ENCODE measurements at places on chromosomes 16 and 17.

DNA sequence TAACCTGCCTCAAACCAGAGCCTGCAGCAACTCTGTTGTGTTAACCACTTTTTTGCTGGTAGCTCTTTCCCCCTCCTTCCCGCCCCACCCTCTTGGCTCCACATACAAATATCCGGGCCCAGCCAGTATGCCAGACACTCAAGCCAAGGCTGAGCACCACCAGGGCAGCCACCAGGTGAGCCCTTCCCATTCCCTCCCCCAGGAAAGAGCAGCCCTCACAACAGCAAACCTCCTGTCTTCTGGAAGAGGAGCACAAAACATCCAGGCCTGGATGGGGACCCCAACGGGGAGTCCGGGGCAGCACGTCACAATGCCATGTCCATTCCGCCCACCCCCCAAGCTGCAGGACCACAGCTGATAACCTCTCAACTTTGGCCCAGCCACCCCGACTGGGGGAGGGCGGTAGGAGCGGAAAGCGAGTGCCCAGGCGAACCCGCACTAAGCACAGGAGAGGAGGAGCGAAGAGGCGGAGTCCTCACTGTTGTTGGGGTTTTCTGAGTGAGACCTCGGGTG is 757 bp downstream of the ORMDL3 start:
- no peak for DNase-seq

DNA sequence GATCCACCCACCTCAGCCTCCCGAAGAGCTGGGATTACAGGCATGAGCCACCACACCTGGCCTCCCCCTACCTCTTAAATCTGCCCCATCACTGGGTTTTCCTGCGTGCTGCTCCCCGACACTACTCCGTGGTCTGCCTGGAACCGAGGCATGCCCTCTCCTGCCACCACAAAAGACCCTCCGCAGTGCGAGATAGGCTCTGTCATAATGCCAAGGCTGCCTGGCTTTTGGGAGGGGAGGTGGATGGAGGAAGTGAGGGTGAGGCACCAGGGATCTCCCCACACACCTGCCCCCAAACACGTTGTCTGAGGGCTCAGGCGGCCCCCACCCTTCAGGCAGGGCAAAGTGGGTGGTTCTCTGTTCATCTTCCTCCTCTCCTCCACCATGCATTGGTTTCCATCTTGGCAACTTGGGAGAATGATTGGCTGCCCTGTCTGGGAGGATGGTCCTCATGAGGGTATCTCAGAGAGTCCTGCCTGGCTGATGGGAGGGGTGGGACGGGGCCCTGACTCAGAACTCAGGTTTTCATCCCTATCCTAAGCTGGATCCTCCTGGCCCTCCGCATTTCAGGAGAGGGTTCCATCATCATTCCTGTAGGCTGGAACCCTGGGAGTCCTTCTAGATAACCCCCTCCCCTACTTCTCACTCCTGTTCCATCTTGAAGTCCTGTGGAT is 23.2 kb downstream of the IGFBP4 start:
- DNase-seq = no peak

- DNase-seq = no peak
Measured at GRCh38 chr17:78598013-78598471, 20.8 kb upstream of the DNAH17 start.

DNA sequence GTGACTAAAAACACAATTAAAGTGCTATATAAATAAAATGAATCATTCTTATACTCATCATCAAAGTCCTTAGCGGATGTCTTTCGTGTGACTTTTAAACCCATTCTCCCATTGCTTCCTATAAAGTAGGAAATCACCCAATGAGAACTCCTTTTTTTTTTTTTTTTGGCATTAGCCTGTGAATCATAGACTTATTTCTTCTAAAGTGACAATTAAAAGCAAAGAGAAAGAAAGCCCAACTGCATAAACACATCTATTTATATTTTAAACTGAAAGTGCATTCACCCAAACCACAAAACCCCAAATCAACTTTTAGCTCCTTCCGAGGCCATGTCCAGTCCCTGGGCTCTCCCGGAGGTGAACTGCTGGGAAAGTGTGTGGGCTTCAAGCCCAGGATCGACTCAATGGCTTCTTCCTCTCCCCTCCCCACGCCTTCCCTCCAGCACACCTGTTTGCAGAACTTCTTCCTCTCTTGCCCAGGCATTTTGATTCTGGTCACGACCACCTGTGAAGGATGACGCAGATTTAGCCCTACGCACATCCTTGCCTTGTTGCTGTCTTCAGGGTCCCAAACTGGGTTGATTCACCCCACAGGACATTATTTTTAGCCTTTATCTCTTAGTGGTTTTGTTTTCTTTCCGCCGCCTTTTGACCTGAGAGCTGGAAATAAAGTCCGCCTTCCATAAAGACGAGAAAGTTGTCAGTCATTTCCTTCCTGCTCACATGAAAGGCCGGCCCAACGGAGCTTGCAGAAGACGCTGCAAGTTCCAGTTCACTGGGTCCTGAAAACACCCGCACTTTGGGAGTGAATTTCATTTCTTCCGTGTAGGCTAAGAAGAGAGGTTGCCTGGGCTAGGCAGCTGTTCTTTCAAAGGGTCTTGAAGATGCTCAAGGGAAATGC is 166.8 kb downstream of the MAP2K6 start:
- no peak for DNase-seq

DNA sequence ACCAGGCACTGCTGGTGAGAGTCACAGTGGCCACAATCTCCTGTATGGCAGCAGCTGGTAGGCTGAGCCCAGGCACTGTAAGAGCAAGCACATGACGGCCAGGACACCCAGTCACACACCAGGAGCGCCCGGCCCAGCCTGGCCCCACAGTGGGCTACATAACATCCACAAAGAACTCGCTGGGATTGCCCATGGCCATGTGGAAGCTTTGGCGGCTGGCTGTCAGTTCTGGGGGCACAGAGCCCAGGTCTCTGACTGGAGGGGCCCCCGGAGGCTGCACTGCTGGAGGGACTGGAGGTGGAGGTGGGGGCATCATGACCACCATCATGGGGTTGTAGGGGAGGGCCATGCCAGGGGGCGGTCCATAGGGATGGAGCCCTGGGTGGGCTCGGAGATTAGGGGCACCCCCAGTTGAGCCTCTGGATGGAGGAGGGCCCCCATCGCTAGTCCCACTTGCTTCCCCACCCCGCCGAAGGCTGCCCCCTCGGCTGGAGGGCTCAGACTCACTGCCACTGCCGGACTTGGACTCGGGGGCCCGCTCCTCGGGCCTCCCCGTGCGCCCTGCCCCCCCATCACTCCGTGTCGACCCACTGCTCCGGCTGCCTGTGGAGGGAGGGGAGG is 6.1 kb downstream of the ACADVL start:
- DNase-seq = no peak

Measured in GOT3 (cell line).